Left ventricle myocardium inferior (tissue), 1 donor: ENCODE measurements at places on chromosomes 7 and 10. TPM values are rescaled to one million over a fixed set of nuclear protein-coding genes. Genes with fewer than 3 reads are reported as not detected.

FZD1 gene
- 14.1 TPM for total RNA-seq

GRCh38 chr7:95781961-95782586, 9.7 kb downstream of the DYNC1I1 start:
- no peak for DNase-seq

DNA sequence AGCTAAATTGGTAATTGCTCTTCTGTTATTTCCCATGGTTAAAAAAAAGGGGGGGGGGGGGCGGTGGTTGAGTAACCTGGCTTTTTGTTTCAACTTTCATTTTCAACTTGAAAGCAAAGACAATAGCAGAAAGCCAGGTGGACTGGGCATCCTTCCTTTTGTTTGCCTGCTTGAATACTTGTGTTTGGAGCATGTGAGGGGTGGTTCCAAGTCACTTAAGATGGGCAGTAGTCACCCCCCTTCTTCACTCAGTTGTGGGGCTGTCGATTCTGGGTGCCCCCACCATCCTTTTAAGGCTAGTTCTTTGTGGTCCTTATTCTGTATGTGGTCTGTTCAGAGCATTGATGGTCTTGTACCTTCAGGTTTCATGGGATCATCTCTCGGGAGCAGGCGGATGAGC, 165.6 kb upstream of the PRR15 start:
- no peak for DNase-seq

IFIT1B gene
- not detected for total RNA-seq

DNA sequence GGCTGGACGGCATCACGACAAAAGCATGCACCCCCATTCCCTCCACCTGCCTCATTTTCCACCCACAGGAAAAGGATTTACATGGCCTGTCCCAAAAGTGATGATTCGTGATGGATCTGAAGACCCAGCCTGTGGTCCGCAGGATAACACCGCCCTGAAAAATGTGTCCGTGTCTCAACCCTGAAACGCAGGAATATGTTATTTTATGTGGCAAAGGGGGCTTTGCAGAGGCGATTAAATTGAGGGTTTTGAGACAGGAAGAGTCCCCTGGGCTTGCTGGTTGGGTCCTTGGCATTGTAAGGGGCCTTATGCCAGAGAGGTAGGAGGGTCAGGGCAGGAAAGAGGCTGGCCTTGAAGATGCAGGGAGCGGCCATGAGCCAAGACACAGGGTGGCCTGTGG, 80.2 kb upstream of the PPP2R2D start:
- DNase-seq: no peak

DNA sequence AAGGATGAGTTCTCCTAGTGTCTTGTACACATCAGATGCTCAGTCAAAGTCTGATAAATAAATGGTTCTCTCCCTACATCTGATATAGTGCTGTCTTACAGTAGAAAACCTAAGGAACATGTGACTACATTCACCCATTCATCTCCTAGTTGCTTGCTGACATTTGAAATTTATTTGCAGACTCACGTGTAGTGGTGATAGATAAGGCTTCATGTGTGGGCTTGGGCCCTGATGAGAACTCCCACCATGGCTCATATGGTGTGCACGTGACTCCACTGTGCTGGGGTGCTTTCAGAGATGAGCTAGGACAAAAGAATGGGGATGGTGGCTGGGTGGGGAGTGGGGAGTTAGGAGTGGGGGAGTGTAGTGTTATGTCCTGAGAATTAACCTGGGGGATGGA, 287.3 kb downstream of the RPS24 start:
- DNase-seq: no peak

DNA sequence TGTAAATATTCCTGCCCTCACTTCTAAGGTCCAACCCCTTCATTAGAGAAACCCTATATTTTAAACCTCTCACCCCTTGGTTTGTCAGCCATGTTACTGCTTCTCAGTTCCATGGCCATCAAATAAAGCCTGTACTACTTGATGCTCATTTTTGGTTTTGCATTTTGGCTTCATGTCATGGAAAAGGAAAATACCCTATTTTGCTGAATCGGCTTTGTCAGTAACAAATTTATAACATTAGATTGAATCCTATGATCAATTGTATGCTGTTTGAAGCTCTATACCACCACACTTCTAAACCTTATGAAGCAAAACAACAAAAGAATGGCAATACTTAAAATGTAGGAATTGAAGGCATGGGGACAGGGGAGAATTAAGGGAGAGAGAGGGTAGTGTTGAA, 333.1 kb downstream of the ETV1 start:
- DNase-seq: no peak

METTL2B gene
- 19.5 TPM for total RNA-seq

ACTL6B gene
- not detected for total RNA-seq

- no peak for DNase-seq
Observed at GRCh38 chr10:20406281-20407104, 490.6 kb downstream of the NEBL start.

NXPH1 gene
- total RNA-seq: not detected

GRCh38 chr10:12807096-12807755, 194.3 kb downstream of the CCDC3 start:
- DNase-seq: no peak

DNA sequence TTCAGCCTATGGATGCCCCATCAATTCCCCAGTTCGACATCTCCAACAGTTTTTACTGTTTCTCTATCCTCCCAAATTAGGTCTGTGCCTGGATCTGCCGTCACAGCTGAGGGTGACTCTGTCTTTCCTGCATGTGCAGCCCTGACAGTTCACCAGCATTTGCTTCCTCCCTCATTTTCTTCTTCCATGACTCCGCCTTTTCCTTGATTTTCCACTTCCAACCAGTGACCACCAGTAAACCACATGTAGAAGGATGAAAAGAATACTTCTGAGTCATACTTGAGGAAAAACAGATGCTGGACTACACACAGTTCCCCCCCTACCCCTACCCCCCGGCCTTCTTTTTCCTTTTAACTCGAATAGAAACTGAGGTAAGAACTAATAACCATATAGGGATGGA, 311.8 kb upstream of the POM121L12 start:
- DNase-seq: no peak

DNA sequence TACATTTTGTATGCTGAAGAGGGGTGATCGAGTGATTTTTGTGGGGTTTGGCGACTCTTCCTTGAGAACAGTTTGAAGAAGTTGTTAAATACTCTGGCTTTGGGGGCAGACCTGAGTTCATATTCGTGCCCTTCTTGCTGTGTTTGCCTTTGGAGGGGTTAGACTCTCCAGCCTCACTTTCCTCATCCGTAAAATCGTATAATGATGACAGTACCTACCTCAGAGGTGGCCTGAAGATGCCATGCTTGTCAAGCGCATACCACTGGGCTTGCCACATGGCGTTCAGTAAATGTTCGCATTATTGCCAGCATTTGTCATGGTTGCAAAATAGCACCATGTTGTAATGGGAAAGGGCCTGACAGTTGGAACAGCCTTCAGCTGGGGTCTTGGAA, 1.3 kb downstream of the STK17A start:
- DNase-seq: no peak

DNA sequence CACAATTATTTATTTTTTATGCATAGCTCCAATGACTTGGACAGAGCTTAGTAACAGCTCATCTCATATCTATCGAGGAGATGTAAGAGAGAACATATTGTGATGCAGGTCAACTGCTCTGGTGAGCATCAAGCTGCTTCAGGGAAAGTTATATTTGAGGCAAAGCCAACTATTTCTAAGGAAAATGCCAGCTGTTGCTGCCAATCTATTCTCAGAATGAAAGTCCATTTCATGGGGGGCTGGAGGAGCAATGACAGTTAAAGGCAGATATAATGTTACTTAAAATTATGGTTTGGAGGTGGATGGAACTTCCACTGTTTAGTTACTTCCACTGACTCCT, 424.8 kb downstream of the KIF20B start:
- DNase-seq: no peak

TBX20 gene
- total RNA-seq: 83.9 TPM

TRIM4 gene
- 7.1 TPM for total RNA-seq

NPFFR1 gene
- total RNA-seq: not detected

- no peak for DNase-seq
Observed at GRCh38 chr10:20714518-20714917, 182.6 kb downstream of the NEBL start.

PLEKHS1 gene
- total RNA-seq: not detected
